Activated CD4-positive, CD25-positive, alpha-beta regulatory T cell treated with anti-CD3 and anti-CD28 coated beads, Interleukin-2, amount 50 U/mL, for 24 hours (primary cell): ENCODE measurements at places on chromosomes 12 and 14.

DNA sequence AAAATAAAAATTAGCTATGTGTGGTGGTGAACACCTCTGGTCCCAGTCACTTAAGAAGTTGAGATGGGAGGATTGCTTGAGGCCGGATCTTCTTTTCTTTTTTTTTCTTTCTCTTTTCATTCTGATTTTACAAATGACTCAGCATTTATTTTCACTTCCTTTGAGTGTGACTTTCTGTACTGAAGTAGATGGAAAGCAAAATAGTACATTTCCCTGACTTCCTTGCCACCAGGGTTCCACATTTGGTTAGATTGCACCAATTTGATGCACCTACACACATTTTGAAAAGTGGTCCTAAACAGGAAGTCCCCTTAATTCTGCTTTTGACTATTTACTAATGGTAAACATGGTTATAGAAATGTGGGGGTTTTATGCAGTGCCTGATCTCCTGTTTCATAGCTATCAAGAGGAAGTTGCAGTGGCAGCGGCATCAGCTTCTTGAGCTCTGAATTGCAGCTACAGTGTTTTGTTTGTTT is 13.0 kb upstream of the LEMD3 start:
- peak; percentile 86 for ATAC-seq

DNA sequence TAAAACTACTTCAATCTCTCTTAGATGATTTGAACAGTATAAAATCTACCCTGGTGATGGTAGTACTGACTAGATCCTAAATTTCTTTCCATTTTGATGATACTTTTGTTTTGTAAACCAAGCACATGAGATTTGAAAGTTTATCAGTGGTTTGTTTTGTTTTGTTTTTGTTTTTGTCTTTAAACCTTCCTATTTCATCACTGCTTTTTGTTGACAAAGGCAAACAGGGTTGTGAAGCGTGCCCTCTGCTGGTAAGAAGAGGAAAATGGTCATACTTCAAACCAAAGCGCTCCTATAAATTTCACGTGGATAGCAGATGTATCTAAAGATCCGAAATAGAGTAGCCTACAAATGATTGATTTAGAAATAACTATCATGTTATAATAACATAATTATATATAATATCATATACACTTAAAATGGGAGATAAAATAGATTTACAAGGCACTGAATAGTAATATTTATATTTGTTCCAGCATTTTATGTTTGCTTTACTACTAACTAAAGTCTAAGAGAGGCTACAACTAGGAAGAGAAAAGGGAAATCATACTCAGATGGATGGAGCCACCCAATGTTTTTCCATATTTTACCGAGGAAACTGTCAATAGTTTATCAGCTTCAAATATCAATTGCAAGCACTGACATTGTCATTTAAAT is 254.0 kb upstream of the USP15 start:
- ATAC-seq = no peak

DNA sequence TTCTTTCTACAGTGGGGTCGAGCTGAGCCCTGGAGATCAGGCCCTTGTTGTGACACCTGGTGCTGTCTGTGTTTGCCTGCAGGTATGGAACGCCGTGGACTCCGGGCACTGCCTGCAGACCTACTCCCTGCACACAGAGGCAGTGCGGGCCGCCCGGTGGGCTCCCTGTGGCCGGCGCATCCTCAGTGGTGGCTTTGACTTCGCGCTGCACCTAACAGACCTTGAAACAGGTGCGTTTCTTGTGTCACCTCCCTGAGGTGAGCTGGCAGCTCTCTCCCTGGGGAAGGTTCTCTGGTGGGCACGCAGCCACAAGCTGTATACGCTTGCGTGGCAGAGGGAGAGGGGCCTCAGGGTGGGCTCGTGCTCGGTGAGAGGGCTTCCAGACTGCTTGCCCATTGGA is 119.3 kb downstream of the BEGAIN start:
- no peak for ATAC-seq

DNA sequence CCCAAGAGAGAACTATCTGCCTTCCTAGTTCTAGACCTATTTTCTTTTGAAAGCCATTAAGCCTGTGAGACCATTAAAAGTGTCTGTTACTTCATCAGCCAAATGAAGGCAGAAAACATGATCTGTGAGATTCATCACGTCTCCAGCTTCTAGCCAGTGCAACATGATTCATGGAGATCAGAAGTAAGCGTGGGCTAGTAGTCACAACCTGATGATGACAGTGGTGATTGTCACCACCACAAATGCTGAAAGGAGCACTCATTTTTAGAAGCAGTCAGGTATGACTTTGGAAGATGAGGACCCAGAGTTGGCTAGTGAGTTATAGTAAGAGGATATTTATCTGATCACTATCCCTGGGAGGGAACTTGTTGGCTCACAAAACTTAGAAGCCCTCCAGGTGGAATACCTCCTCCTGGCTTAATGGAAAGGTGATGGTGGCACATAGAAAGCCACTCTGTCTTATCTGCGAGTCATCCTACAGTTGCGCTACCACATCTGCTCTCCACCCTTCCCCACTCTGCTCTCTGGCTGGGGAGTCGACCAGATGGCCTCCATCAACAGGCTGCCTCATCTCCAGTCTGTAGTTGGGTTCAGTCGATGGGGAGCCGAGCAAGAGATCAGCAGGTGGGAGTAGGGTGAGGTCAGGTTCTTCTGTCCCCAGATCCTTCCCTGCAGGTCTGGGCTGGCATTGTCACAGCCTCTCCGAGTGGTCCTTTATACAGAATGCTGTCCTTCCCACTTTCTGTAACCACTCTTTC is 317.6 kb upstream of the FKBP4 start:
- ATAC-seq = peak; percentile 55

- no peak for ATAC-seq
Observed at GRCh38 chr12:84435682-84436081, 476.9 kb downstream of the SLC6A15 start.

GRCh38 chr12:10392394-10392930 is 2.6 kb upstream of the KLRK1 start:
- peak; percentile 32 for ATAC-seq

GRCh38 chr14:61696753-61697318 is 1.5 kb downstream of the HIF1A start:
- ATAC-seq = no peak

DNA sequence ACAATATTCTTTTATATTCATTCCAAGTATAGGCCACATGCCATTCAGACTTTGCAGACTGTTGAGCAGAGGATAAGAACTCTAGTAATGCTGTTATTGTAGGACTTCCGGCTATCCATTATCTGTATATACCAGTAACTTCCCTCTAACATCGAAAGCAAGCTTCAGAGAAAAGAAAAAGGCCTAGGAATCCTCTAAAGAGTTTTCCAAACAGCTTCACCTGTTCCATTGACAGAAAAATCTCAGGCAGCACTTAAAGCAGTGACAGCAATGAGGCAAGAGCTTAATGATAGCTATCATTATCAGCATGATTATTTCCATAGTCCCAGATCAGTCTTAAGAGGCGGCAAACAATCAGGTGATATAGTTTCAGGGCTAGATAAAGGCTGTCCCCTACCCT is 1.8 kb downstream of the CPNE8 start:
- ATAC-seq = no peak
